Calu3 (cell line): ENCODE measurements at places on chromosomes 12 and 14.

- DNase-seq, result no peak
Measured at GRCh38 chr14:44782775-44783238, 178.9 kb downstream of the KLHL28 start.

DNA sequence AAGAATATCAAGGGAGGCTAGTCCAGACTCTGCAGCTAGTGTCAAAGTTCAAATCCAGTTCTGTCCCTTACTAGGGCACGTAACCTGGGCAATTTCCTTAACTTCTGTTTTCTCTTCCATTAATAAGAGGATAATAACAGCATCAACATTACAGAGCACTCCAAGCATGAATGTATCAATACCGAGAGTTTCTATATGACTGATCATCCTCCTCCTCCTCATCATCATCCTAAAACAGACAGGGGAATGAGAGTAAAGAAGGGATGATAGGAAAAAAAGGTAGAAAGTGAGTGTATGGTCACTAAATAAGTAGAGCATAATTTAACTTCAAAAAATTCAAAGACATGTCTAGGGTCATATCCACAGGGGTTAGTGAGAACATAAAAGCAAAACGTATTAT is 171.4 kb downstream of the NDUFA12 start:
- no peak for DNase-seq

GRCh38 chr14:75383721-75384120 is 44.1 kb upstream of the JDP2 start:
- no peak for DNase-seq

DNA sequence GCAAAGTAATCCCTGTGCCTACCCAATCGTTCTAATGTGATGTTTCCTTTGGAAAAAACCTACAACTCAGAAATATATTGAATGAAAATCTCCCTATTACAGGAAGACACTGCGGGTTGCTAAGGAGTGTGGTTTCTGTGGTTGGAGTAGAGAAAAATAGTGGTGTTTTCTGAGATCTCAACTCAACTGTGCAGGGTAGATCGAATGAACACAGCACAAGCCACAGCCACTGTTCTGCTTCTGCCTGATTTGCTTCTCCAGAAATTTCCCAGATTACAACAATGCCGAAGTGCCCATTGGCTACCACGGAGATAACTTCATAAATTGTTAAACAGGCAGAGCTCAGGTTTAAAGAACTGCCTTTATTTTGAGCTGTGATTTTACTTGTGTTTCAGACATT is 480.4 kb downstream of the DIO2 start:
- DNase-seq, result no peak

DNA sequence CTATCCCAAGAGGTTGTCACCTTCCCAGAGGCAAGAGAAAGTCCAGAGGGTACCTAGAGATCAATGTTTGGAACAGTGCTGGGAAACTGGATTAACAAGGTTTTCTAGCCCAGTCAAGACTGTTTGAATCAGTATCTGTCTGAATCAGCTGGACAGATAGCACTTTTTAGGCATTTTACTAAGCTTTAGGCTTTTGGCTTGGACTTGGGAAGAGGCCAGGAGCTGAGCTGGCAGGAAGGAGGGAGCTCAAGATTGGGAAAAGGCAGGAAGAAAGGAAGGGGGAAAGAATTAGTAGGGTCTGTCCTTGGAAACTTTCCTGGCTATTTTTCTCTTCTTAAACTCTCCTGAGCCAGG is 8.3 kb downstream of the IKZF4 start:
- DNase-seq, result no peak

GRCh38 chr14:55051165-55051422 is 353 bp upstream of the MAPK1IP1L start:
- no peak for DNase-seq

- DNase-seq, result no peak
Measured at GRCh38 chr12:126355346-126355745, 1290.1 kb downstream of the AACS start.

DNA sequence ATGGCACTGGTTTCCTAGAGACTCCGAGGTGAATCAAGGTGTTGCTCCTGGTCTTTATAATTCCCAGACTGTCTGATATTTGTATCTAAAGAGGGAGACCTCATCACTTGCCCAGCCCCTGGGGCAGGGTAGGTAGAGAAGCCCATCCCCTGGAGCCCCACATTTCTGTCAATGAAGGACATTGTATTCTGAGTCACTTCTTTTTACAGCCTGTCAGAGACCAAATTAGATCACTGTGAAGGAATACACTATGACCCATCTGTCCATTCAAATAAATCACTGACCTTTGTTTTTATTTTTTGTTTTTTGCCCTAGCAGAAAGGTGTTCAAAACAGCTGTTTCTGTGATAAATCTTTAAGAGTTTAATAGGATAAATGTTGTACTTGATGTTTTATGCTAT is 67.9 kb upstream of the ANO6 start:
- DNase-seq, result no peak

DNA sequence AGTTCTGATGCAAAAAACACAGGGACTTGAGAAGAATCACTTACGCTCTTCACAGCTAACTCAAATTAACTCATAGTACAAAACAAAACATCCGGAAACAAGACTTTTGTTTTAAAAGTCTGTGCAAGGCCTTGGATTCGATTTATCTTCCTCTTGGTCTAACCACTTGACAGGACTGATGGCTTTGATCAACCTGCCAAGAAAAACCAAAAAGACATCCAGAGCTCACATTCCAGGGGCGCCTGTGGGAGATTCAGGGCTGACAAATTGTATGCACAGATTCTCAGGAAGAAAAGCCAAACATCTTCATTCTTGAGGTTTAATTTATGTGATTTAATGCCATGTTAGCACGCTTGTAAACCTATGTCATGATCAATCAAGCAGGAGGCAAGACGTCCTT is 129.1 kb upstream of the TMCC3 start:
- no peak for DNase-seq

GRCh38 chr14:81141426-81141825 is 79.3 kb downstream of the GTF2A1 start:
- DNase-seq, result no peak

- DNase-seq, result no peak
Measured at GRCh38 chr14:94761348-94761996, 8.4 kb downstream of the GSC start.

DNA sequence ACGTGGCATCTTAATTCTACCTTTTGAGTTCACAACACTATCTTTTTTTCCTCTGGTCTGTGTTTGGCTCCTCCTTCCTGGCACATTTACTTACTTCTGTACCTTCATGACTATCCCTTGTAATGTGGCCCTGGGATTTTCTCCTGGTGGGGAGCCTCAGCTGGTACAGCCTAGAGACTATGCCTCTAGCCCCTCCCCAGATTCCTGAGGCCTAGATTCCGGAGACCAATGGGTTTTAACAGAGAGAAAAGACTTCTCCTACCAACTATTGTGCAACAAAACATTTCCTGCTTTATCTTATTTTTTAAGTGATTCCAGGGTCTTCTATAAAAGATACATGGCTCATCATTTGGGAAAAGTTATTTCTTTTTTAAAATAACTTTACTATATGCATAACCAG is 216.2 kb upstream of the KRR1 start:
- DNase-seq, result no peak

GRCh38 chr12:95548539-95549391 is 2.5 kb downstream of the USP44 start:
- DNase-seq, result peak; percentile 87

- no peak for DNase-seq
Measured at GRCh38 chr12:3964439-3964838, 91.2 kb upstream of the PARP11 start.
